Mucosa of gallbladder (tissue), 1 donor: ENCODE measurements at places on chromosomes 5 and 9. TPM values are rescaled to one million over a fixed set of nuclear protein-coding genes. Genes with fewer than 3 reads are reported as not detected.

The EQTN gene
- total RNA-seq = 0.32 TPM

The IFNB1 gene
- total RNA-seq = not detected

GRCh38 chr5:42555010-42555409 lies 131.8 kb downstream of the GHR start:
- DNase-seq = no peak

GRCh38 chr5:6745706-6746222 lies 32.5 kb downstream of the TENT4A start:
- DNase-seq = no peak

The EDIL3 gene
- 60.1 TPM for total RNA-seq

DNA sequence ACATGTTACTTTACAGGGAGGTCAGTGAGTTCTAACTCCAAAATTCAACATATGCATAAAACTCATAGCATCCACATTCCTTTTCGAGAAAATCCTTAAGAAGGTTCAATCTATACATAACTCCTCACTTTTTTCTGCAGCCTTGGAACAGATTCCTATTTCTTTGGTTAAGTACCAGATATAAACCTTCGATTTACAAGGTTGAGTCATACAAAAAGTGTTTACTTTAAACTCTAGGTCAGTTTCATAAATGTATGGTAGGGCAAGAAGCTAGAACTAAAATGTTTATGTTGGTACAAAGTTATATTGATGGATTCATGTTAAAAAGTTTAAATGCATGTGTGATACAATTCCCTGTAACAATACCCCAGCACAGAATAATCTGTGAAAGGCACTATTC lies 19.4 kb downstream of the CDKN2AIPNL start:
- DNase-seq = no peak

- no peak for DNase-seq
Observed at GRCh38 chr9:120532891-120533290, 47.1 kb downstream of the CDK5RAP2 start.

DNA sequence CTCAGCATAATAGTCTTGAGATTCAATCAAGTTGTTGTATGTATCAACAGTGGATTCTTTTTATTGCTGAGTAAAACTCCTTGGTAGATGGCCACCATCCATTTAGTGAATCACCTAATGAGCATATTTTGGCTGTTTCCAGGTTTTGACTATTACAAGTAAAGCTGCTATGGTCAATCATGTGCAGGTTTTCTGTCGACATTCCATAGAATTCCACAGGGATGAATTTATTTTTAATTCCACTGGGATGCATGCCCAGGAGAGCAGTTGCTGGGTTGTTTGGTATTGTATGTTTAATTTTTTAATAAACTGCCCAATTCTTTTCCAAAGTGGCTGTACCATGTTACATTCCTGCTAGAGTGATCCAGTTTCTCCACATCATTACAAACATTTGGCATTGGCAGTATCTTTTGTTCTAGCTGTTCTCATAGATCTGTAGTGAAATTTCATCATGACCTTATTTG lies 10.5 kb upstream of the S1PR3 start:
- DNase-seq = no peak

DNA sequence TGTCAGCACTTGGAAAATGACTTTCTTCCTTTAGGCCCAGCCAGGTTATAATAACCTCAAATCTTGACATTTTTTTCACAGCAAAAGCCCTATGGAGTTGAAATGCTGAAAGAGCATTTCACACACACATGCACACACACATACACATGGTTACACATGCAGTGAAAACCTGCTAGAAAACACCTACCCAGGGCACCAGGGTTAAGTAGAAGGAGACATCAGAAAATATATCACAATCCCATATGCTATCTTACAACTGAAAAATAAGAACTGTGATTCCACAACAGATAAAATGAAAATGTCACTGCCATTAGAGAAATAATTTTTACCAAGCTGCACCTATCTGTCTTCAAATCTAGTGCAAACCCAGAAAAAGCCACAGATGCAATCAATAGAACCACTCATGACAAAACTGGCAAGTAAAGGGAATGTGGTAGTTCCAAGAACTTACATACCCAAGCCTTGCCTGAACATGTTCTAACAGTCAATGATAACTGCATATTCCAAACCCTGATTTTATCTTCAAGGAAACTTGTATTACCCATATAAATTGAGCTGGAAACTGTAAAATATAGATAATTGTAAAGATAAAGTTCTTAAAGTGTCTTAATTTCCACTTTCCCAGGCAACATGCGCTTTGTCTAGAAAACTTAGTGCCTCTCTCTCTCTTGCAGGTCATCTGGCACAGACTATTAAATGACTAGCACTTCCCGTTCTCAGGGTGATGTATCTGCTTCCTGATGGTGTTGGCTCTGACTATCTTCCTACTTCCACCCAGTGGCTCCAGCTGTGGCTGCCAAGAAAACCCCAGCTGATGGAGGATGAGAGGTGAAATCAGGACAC lies 250.2 kb upstream of the PTGER4 start:
- DNase-seq = no peak

The ARAP3 gene
- 24.2 TPM for total RNA-seq

DNA sequence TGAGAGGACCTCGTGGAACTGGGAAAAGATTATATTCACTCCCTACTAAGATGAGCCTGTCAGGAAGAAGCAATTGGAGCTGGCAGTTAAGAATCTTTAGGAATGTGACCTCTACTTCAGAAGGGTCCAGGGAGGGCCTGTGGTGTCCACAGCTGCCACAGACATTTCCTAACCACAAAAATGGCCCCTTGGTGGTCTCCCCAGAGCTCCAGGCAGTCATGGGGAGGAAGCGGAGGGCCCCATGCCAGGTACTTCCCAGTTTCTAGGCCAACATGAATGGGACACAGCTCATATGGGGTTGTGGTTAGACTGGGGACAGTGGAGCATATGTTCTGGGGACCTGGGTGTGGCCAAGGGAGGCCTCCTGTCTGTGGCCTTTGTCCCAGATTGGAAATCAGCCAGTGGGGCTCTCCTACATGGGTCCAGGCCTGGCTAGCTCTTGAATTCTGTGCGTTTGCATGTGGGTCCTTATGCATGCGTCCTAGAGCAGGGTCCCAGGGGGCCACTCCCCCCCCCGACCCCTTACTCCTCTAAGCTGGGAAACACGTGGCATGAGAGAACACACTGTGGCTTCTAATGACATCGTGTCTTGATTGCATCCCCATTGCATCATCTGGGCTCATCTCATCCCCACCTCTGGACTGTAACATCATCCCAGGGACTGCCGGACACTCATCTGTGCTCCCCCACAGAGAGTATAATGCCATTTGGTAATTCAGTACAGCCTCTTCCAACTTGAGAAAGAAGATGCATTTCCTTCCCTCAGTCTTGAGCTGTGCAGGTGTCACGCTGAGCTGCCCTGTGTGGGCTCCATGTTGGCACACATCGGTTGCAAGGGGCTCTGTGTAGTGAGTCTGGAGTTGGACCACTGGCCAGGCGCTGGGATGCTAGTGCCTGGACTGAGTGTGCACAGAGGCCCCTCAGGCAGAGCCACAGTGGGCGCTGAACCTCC lies 31.3 kb downstream of the IRF1 start:
- no peak for DNase-seq

The ST8SIA4 gene
- 9.4 TPM for total RNA-seq
